Activated naive CD4-positive, alpha-beta T cell treated with Interleukin-2 at 50 U/mL for 16 hours (primary cell): ENCODE measurements at places on chromosomes 12 and 14.

DNA sequence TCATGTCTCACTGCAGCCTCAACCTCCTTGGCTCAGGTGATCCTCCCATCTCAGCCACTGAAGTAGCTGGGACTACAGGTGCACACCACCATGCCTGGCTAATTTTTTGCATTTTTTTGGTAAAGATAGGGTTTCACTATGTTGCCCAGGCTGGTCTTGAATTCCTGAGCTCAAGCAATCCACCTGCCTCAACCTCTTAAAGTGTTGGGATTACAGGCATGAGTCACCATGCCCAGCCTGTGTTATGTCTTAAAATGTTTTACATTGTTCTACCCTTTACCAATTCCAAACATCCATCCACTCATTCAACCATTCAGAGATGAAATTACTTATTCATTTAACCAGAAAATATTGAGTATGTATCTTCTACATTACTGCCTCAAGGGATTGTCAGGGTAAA lies 111.6 kb upstream of the BTG1 start:
- DNase-seq, result no peak

DNA sequence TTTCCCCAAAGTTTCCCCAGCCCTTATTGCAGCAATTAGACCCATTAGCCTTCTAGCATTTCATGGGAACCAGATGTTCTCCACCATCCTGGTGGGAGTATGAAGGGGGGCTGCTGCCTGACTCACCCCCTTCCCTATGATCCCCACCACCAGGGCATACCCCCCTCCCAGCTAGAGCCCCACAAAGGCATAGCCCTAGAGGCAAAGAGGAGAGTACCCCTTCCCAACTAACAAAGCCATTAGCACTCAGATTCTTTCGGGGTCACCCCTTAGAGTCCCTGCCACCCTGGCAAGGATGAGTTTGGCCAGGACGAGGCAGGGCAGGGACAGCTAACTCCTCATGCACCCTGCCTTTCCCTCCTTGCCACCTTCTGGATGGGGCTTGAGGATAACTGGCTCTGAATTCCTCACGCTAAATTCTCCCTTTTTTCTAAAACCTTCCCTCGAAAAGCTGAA lies 9.2 kb downstream of the RARG start:
- DNase-seq, result no peak

DNA sequence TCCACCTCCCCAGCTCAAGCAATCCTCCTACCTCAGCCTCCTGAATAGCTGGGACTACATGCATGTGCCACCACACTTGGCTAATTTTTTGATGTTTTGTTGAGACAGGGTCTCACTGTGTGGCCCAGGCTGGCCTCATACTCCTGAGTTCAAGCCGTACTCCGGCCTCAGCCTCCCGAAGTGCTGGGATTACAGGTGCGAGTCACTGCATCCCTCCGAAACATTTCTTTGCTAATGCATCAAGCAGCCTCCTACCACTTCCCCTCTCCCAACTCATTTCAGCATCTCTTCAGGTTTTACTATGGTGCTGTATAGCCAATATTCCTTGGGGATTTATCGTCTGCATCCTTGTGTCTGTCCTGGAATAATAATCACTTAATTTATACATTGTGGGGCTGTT lies 2.3 kb upstream of the SLC22A17 start:
- no peak for DNase-seq

- DNase-seq, result no peak
Observed at GRCh38 chr14:99427632-99428300, 52.9 kb downstream of the SETD3 start.

GRCh38 chr14:80615831-80616230 lies 325.7 kb downstream of the CEP128 start:
- DNase-seq, result no peak

DNA sequence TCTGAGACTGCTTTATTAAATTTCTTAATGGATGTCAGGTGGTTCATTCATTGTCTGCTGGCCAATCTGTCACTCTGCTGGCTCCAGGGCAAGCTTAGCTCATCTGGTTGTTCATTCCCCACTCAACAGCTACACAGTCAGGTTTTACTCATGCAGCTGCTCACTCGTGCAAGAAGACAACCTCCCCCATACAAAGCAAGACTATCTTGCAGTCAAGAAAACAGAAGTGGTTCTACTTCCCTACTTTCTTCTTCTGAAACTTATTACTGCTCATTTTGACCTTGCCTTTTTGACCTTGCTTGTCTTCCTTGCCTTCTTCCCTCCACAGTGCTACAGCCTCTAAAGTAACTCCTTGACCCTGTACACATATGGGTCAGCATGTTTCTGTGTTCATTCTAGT lies 277.9 kb downstream of the SSPN start:
- DNase-seq, result no peak

GRCh38 chr14:99595034-99595433 lies 9.0 kb downstream of the CCDC85C start:
- DNase-seq, result peak; percentile 61

DNA sequence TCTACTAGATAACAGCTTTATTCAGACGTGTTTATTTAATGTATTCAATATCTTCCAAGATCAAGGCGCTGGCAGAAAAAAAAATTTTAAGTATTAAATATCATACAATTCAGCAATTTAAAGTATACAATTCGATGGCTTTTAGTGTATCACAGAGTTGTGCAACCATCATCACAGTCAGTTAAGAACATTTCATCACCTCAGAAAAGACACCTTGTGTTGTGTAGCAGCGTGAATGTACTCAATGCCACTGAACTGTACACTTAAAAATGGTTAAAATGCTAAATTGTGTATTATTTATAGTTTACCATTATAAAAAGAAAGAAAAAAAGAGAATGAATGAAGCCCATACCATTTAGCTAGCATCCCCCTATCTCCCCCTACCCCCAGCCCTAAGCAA lies 96.4 kb downstream of the RIN3 start:
- DNase-seq, result no peak

GRCh38 chr12:31498424-31498823 lies 92.5 kb downstream of the DENND5B start:
- DNase-seq, result no peak

DNA sequence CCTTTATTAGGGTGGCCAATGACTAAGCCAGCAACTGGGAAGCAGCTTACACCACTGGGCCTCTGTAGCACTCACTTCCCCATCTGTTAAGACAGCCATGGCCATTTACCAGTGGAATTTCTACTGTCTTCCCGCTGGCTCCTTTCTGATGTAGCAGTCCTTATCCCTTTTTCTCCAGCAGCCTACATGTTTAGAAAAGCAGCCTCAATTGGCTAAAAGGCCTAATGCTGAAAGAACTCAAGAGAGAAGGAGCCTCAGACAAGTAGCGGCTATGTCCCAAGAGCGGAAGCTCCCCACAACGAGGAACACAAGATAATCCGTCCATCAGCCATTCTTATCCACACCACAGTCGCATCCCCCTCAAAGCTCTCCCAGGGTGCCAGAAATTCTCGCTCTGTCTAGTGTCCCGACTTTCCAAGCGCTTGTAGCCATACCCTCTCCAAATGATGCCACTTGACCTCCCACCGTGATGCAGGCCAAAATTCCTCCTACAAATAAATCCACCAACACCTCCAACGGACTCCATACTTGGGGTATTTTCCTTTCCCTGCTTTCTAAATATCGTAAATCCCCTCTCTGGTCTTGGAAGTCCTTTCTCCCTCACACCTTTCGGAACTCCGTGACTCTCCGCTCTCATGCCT lies 624 bp downstream of the M6PR start:
- no peak for DNase-seq

DNA sequence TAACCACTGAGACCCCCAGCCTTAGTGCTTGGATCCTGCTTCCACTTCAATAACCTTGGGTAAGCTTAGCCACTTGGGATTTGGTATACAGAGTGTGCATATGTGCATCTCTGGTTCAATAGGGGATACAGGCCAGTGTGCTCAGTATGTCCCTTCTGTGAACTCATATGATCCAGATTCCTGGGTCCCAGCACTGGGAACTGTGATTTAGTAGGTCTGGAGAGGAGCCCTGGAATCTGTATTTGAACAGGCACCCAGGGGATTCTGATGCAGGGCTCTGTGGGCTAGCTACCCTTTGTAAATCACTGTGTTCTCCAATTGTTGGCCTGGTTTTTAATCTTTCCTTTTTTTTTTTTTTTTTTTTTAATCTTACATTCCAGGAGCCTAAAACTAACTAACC lies 9.8 kb upstream of the RNU6-8 start:
- no peak for DNase-seq

DNA sequence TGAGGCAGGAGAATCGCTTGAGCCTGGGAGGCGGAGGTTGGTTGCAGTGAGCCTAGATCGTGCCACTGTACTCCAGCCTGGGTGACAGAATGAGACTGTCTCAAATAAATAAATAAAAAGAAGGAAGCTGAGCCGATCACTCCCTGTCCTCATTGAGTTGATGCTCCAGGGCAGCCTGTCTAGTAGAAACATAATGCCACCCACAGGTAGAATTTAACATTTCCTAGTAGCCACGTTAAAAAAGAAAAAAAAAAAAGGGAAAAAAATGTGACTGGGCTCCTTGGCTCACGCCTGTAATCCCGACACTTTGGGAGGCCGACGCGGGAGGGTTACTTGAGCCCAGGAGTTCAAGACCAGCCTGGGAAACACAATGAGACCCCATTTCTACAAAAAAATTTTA lies 135.7 kb downstream of the SCARB1 start:
- no peak for DNase-seq

- no peak for DNase-seq
Observed at GRCh38 chr14:56812364-56813141, 2.3 kb upstream of the OTX2 start.

DNA sequence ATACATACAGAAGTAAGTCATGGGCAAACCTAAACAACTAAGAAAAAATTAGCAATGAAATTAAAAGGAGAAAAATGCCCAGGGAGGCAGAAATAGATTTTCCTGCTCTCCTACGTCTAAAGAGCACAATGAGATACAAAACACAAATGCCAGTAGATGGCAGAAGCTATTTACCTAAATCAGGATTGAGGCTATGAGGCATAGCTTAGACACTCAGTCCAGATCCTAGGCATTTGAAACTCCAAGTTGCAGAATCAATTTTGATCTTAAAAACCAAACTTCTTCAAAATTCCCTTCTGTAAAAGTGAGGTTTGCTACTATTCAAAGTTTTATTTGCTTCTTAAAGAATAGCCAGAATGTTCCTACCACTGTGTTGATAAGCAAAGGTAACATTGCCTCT lies 368.6 kb downstream of the DAD1 start:
- DNase-seq, result no peak

- DNase-seq, result no peak
Observed at GRCh38 chr12:45305907-45306306, 90.0 kb downstream of the ANO6 start.

DNA sequence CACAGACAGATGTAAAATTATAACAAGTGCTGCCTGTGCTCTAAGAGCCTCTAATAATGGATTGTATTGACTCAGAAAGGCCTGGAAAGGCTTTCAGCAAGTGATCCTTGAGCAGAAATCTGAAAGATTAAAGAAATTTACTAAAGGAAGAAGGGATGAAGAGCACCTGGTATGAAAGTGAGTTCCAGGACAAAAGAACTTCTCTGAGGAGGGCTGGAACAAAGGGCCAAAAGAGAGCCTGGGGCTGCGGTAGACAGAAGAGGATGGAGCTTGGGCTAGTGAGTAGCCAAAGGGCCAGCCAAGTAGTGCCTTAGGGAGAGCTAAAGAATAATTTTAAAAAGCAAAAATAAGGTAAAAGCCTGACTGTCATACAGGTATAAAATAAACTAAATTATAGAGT lies 44.0 kb downstream of the BCAT1 start:
- DNase-seq, result no peak

- no peak for DNase-seq
Observed at GRCh38 chr14:67517083-67517482, 16.0 kb upstream of the PLEKHH1 start.

- DNase-seq, result peak; percentile 78
Observed at GRCh38 chr14:61750708-61751474, 11.3 kb upstream of the SNAPC1 start.

GRCh38 chr12:77229640-77230442 lies 164.5 kb upstream of the E2F7 start:
- no peak for DNase-seq

- DNase-seq, result no peak
Observed at GRCh38 chr14:83280719-83281118, 1747.1 kb upstream of the SEL1L start.

DNA sequence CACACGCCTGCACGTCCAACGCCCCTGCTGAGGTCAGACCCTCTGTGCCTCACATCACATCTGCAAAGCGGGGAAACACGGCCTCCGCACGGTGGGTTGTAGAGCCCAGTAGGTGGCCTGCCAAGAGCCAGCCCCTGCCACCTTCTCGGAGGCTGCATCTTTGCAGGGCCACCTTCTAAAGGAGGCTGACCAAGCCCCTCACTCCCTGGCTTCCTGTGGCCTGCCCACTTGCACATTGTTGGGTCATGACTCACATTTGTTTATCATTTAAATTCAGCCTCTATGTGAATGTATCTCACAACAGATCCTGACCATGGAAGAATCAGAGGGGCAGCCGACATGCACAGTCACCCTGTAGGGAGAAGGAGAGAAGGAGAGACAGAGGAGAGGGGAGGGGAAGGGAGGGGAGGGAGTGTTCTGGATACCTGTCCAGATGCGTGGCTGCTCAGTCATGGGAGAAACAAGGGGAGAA lies 319.5 kb upstream of the DIO3 start:
- DNase-seq, result no peak

- DNase-seq, result no peak
Observed at GRCh38 chr12:66915306-66915904, 236.5 kb upstream of the GRIP1 start.

GRCh38 chr14:50967790-50968189 lies 23.5 kb upstream of the PYGL start:
- no peak for DNase-seq

DNA sequence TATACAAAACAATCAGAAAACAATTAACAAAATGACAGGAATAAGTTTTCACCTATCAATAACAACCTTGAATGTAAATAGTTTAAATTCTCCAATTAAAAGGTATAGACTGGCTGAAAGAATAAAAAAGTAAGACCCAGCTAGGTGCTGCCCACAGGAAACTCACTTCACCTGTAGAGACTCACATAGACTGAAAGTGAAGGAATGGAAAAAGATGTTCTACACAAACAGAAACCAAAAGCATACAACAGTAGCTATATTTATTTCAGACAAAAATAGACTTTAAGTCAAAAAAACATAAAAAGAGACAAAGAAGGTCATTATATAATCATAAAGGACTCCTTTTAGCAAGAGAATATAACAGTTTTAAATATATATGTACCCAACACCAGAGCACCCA lies 152.4 kb upstream of the PWP1 start:
- DNase-seq, result no peak

DNA sequence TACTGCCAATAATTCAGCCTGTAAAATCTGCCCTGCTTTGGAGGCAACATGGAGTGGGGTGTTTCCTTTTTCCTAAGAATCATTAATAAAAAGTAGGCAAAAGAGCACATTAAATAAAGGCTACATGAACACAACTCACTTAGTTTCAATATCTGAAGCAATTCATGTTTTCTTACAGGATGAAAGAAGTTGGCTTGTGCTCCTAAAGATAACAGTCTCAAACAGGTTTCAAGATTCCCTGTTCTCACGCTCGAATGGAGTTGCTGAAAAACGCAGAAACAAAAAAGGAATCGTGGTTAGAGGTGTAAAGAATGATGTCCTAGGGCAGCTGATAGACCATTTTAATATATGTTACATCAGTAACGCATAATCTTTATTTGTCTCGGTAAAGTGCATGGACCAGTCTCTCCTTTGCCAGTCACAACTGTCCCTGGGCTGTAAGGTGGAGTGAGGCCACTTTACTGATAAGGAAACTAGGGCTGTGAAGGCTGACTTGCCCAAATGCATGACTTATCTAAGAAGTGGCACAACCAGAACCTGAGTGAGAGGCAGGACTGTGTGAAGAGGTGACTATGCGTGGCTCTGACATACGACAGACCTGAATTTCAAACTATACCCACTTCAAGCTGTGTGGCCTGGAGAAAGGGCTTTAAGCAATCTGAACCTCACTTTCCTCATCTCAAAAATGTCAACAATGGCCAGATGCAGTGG lies 12.6 kb downstream of the GIT2 start:
- no peak for DNase-seq
